ENCODE measurements at places on chromosomes 1 and 21.

- no peak for DNase-seq
Observed at GRCh38 chr1:68495968-68496679, 758 bp downstream of the DEPDC1 start.

- no peak for DNase-seq
Observed at GRCh38 chr1:103365860-103366569, 159.5 kb upstream of the RNPC3 start.

GRCh38 chr1:12123172-12123571 is 43.6 kb upstream of the TNFRSF1B start:
- no peak for DNase-seq

- no peak for DNase-seq
Observed at GRCh38 chr1:69058454-69058853, 509.3 kb upstream of the LRRC7 start.

- no peak for DNase-seq
Observed at GRCh38 chr1:7769673-7770412, 1.3 kb upstream of the VAMP3 start.

- DNase-seq: no peak
Observed at GRCh38 chr1:56481140-56481694, 98.1 kb downstream of the PLPP3 start.

DNA sequence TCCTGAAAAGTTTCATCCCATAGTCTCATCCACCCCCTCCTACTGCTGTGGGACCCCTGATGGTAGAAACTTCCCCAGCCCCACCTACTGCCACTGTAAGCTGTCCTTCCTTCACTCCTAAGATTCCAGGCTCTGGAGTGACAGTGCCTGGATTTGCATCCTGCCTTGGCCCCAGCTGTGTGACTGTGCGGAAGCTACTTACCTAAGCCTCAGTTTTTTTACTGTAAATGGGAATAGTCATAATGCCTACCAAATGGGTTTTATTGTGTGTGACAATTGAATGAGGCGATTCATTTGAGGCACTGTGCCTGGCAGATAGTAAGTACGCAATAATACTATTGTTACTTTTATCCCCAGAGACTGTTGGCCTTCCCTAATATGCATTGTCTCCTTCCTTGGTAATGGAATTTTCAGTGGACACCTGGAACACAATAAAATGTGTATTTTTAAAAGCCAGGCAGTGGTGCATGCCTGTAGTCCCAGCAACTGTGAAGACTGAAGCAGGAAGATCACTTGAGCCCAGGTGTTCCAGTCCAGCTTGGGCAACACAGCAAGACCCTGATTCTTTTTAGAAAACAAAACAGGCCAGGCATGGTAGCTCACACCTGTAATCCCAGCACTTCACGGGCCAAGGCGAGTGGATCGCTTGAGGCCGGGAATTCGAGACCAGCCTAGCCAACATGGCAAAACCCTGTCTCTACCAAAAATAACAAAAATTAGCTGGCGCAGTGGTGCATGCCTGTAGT is 55.0 kb upstream of the ZNF326 start:
- DNase-seq: no peak

GRCh38 chr1:244102468-244102867 is 51.4 kb downstream of the ZBTB18 start:
- DNase-seq: no peak

GRCh38 chr1:86704972-86705664 is 742 bp downstream of the SH3GLB1 start:
- peak; percentile 10 for DNase-seq

DNA sequence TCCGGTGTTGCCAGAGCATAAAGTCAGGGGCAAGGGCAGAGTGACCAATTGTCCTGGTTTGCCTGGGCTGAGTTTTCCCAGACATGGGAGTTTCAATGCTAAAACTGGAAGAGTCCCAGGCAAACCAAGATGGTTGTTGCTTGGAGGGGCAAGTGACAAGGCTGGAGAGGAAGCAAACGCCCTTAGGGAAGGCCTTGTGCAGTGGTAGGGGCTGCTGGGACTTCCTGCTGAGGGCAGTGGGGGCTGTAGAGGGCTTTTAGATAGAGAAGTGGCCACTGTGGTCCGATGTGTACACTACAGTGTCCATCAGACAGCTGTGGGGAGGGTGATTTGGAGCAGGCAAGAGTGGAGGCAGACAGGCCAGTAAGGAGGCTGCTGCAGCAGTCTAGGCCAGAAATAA is 7.0 kb upstream of the CELA2A start:
- no peak for DNase-seq

DNA sequence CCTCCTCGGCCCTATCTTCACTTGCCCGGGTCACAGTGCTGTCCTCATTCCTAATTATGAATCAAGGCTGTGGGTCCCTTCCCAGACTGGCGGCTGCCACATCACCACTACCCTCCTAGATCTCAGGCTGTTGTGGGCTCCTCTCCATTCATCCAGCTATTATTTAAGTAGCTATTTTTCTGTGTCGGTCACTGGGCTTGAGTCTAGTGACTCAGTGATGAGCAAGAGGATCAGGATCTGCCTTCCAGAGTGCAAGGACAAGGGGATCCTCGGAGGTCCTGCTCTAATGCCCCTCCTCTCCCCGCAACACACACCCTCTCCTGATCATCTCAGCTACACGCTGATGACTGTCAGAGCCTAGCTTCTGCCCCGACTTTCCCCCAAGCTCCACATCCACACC is 34.1 kb downstream of the CDCP2 start:
- DNase-seq: no peak

DNA sequence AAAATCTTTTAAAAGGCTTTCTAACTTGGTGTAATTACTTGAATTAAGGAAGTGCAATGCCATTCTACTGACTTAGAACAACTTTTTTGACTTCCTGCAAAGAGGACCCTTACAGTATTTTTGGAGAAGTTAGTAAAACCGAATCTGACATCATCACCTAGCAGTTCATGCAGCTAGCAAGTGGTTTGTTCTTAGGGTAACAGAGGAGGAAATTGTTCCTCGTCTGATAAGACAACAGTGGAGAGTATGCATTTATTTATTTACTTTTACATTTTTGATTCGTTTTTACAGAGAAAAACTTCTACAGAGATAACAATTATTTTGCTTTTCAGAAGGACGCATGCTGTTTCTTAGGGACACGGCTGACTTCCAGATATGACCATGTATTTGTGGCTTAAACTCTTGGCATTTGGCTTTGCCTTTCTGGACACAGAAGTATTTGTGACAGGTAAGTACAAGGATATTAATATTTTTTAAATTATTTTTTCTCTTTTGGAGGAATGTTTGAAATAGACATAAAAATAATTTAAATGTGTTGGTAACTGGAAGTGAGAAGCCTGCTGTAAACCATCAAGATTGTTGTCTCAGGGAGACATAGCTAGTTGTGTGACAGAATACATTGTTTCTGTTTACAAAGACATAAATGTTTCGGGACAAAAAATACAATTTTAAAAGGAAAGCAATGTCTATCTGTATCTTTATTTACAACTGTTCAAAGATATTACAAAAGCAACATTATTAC is at the start of gene PTPRC:
PTPRC (plus strand) TSS at position 147 of the 742 bp plus-strand sequence; CDS start at position 376, 229 bp downstream.
- DNase-seq: no peak

DNA sequence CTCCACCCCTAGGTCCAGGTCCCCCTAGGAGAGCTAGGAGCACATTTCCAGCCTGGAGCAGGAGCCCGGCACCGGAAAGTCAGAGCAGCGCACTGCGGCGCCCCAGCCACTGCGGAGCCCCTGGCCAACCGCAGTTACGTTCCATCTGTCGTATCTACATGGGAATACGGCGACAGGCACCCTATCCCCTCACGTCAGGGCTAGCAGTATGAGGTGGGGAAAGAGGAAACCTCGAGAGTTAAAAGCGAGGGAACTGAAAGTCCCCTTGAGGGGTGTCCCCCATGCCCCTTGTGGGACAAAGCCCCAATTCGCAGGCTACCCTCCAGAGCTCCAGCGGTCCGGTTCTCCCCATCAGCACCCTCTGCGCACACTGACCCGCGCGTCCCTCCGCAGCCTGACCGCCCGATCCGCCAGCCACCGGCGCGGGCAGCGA is 995 bp downstream of the COLGALT2 start:
- no peak for DNase-seq

- DNase-seq: no peak
Observed at GRCh38 chr1:109370712-109371340, 26.9 kb downstream of the SORT1 start.

- DNase-seq: no peak
Observed at GRCh38 chr1:60681095-60681860, 401.1 kb upstream of the NFIA start.

DNA sequence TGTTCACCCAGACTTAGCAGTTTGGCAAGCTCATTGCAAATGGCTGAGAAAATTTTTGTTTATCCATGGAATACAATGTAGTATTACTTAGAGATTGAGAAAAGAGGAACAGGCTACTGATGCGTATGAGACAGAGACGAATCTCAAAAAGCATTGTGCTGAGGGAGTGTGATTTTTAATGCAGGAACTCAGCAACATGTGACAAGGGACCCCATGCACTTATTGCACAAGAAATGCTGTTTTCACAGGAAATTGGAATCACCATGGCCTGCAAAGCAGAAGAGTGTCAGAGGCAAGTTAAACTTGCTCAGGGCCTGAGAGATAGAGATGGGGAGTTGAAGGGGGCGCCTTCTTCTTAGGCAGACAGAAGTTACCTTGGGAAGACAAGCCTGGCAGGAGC is 32.6 kb upstream of the TLR5 start:
- DNase-seq: no peak

GRCh38 chr1:228866468-228866867 is 131.2 kb downstream of the RHOU start:
- no peak for DNase-seq

DNA sequence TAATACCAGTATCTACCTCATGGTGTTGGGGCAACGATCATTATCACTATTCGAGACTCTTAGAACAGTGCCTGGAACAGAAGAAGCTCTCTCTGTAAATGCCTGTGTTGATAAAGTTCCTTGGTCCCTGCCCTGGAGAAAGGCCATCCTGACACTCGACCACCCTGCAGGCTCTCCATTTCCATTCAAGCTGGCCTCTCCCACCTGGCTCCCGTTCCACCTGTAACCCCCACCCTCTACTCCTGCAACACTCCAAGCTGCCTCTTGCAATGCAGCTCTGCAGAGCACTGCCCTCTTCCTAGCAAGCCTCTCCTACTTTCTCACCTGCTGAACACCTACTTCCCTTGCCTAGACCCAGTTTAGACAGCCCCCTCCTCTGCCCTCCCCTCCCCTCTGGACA is 6.1 kb downstream of the SPOCD1 start:
- DNase-seq: no peak

- DNase-seq: no peak
Observed at GRCh38 chr1:247357052-247357780, 25.5 kb upstream of the ZNF496 start.

- no peak for DNase-seq
Observed at GRCh38 chr1:219076326-219076937, 97.2 kb upstream of the LYPLAL1 start.

- no peak for DNase-seq
Observed at GRCh38 chr1:116503546-116504307, 67.1 kb downstream of the CD58 start.

GRCh38 chr1:66919828-66920227 is 4.8 kb downstream of the DNAI4 start:
- no peak for DNase-seq

DNA sequence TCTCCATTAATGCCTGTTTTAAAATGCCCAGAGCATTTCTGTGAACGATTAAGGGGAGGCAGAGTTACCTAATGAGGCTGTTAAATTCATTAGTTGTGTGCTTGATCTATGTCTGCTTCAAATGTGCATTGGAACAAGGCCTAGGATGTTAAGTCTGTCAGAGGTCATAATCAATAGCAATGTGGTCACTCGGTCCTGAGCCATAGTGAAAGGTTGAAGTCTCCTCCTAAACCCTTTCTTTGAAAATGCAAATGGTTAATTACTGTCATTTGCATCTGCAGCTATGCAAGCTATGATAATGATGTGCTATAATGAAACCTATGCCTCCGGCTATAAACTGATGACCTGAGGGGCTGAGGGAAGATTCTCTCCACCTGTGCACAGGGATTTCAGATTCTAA is 114.2 kb upstream of the NR5A2 start:
- DNase-seq: no peak

DNA sequence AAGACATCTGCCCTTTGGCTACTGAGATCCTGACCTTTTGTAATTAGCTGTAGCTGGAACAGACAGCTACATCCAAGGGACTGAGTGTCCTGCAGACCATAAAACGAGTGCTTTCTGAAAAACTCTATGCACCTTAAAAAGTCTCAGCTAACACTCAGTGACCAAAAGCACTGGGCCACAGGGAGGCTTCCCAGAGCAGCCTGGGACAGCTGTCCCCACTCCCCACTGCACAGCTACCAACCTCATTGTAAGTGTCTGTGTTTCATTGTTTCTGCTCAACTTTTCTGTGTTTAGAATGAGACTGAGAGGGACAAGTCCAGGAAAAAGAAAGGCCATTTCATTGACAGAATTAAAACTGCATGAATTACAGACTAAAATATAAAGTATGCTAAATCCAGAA is 80.7 kb downstream of the SMYD2 start:
- no peak for DNase-seq

DNA sequence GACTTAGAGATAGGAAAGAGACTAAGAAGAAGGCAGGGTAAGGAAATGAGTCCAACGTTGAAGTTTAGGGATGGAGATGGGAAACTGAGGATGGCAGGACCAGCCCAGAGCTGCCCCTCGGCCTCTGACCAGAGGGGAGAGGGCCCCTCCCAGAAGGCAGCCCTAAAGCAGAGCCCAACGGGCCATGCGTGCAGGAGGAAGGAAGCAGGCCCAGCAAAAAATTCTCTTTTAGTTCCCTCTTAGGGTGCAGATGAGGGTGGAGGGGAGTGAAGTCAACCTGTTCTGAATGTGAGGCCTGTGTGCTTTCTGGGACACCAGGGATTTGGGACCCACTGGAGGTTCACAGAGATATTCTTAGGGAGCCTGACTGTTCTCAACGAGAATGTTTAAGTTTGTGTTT is 225.4 kb downstream of the RHOU start:
- no peak for DNase-seq

DNA sequence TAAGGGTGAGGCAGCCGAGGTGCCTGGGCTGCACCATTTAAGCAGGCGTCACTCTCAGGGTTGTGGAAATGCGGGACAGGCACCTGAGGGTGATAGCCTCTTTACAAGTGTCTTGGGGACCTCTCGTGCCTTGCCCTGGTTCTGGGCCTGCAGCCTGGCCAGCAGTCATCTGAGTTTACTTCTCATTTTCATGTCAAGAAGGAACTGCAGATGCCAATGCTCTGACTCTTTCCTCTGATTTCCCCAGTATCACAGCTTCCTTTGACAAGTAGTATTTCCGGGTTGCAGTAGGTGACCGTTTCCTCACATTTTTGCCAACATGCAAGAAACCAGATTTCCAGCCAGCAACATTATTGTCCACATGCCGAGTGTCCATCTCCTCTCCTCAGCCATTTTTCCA is 286.9 kb downstream of the DISC1 start:
- DNase-seq: no peak

- peak; percentile 81 for DNase-seq
Observed at GRCh38 chr1:160768295-160768657, 27.7 kb upstream of the LY9 start.

- no peak for DNase-seq
Observed at GRCh38 chr1:243420016-243420945, 164.4 kb downstream of the SDCCAG8 start.

DNA sequence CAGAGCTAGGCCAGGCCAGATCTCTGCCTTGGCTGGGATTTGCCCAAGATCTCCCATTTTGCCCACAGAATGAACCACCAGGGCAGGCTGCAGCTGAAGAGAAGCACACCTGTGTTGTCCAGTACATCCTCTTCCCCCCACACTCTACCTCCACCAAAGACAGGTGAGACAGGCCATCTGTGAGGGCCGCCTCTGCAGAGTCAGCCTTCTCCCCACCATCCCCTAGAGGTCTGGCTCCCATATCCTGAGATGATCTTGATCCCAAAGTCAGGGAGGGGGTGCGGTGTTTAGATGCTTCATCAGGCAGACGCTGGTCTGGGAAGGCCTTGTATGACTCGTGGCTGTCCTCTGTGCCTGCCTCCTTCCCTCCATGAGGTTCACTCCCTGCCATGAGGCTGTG is 28.7 kb downstream of the HYI start:
- no peak for DNase-seq
